ENCODE measurements at places on chromosomes 2 and 18. TPM values are rescaled to one million over a fixed set of nuclear protein-coding genes. Genes with fewer than 3 reads are reported as not detected.

TMEM17 gene
- 0.90 TPM for total RNA-seq

CCDC138 gene
- 1.5 TPM for total RNA-seq

RBM45 gene
- 4.1 TPM for total RNA-seq

DNA sequence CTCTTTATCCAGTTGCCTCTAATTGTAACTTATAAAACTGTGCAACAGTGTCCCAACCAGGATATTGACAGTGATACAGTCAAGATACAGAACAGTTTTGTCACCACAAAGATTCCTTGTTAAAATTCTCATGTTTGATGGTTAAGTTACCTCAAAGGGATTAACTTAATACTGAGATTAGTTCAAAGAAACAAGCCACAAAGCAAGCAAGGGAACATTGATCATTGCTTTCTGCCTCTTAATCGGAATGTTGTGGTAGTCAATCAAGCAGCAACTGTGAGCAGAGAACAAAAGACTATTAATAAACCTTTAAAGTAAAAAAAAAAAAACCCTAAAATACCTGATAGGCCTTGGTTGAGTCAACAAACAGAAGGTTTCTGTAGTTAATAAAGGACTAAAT lies 352.3 kb downstream of the PARD3B start:
- H3K36me3 ChIP-seq, result no peaks in the 10 kb centered on the region
- H3K27me3 ChIP-seq, result no peaks in the 10 kb centered on the region
- no peaks in the 10 kb centered on the region for H3K4me1 ChIP-seq
- DNase-seq, result no peak
- no peak overlapping the region for H3K4me3 ChIP-seq

- H3K4me3 ChIP-seq, result no peak overlapping the region
- H3K27ac ChIP-seq, result no peak overlapping the region
- no peaks in the 10 kb centered on the region for H3K27me3 ChIP-seq
Observed at GRCh38 chr18:70121842-70122241, 83.6 kb downstream of the RTTN start.

DNA sequence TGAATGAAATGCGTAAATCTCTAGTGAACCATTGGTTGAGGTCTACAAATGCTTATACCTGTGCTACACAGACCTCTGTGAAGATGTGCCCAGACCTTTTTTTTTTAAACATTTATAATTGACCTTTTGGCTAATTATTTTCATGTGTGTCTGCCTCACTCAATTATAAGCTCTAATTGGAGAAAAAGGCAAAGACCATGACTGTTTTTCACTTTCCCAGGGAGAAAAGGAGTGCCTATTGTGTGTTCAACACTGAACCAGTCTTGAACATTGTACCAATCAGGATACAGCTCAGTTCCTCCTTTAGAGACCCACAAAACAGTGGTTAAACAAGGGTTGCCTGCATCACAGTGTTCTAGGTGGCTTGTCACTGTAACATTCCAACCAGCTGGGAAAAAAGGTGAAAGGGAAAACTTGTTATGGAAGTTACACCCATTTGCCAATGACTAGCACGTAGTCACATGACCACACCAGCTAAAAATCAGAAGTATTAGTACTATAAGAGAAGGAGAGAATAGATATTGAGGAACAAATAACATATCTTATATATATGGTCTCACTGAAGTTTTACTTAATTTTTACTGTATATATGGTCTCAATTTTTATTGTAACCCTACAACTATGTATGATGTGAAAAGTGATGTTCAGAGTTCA lies 13.4 kb downstream of the TANK start:
- no peak for DNase-seq
- no peaks in the 10 kb centered on the region for H3K27me3 ChIP-seq
- H3K4me1 ChIP-seq, result peaks cover 29% of the 10 kb centered on the region
- H3K36me3 ChIP-seq, result no peaks in the 10 kb centered on the region

DNA sequence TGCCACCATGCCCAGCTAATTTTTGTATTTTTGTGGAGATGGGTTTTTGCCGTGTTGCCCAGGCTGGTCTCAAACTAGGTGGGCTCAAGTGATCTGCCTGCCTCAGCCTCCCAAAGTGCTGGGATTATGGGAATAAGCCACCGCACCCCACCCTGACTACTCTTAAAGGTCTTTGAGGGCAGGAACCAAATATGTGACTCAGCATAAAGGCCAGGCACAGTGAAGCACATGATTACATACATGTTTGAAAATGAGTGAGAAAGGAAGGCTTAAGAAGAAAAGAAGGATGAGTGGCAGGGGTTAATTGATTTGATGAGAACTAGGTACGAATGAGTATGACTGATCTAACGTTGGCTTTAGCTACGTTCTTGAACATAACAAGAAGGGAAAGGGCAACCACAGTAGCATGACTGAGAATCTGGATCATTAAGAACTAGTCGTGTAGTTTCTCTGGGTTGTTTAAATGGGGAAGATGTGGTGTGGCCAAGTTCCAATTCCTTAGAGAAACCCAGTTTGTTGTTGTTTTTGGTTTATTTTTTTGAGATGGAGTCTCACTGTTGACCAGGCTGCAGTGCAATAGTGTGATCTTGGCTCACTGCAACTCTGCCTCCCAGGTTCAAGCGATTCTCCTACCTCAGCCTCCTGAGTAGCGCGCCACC lies 6.8 kb downstream of the RESP18 start:
- DNase-seq, result no peak
- no peaks in the 10 kb centered on the region for H3K27me3 ChIP-seq
- H3K4me3 ChIP-seq, result no peak overlapping the region
- no peaks in the 10 kb centered on the region for H3K4me1 ChIP-seq

DNA sequence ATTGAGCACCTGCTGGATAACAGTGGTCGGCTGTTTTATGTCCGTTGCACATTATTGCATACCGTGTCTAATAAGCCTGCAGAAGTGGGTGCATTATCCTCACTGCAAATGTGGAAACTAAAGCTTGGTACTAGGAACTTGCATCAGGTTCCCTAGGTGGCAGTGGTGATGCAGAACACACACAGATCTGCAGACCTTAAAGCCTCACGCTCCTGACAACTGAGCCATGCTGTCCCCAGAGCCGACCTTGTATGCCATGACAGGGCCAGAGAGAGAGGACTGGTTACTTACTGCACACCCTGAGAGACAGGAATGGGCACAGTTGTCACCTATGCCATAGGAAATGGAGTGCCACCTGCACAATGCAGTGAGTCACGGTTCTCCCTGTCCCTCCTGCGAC lies 151.8 kb downstream of the SH3RF3 start:
- DNase-seq, result no peak
- H3K27me3 ChIP-seq, result no peaks in the 10 kb centered on the region
- no peak overlapping the region for H3K27ac ChIP-seq
- peaks cover 28% of the 10 kb centered on the region for H3K4me1 ChIP-seq

GRCh38 chr2:231780123-231780908 lies 766 bp downstream of the PDE6D start:
- DNase-seq, result no peak
- peak overlapping the region; percentile 87 for H3K27ac ChIP-seq
- no peaks in the 10 kb centered on the region for H3K36me3 ChIP-seq
- H3K4me1 ChIP-seq, result no peaks in the 10 kb centered on the region
- peak overlapping the region; percentile 57 for H3K4me3 ChIP-seq
